ENCODE measurements at places on chromosomes 5 and 9.

- no peak for DNase-seq
Measured at GRCh38 chr5:176407456-176408251, 8.7 kb downstream of the CLTB start.

DNA sequence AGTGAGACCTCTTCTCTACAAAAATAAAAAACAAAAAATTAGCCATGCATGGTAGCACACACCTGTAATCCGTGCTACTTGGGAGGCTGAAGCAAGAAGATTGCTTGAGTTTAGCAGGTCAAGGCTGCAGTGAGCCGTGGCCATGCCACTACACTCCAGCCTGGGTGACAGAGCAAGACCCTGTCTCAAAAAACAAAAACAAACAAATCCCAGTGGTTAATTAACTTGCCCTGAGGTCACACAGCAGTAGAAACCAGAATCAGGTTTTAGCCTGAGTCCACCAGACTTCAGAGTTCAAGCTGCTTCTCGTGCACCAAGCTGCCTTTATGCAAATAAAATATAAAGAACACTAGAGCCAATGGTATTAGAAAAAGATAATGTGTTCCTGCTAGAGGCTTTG, 169.7 kb downstream of the GOLPH3 start:
- no peak for DNase-seq

GRCh38 chr9:6152788-6153187, 62.8 kb upstream of the IL33 start:
- DNase-seq: no peak

GRCh38 chr5:39376293-39376714, 12.0 kb upstream of the C9 start:
- DNase-seq: peak; percentile 49

DNA sequence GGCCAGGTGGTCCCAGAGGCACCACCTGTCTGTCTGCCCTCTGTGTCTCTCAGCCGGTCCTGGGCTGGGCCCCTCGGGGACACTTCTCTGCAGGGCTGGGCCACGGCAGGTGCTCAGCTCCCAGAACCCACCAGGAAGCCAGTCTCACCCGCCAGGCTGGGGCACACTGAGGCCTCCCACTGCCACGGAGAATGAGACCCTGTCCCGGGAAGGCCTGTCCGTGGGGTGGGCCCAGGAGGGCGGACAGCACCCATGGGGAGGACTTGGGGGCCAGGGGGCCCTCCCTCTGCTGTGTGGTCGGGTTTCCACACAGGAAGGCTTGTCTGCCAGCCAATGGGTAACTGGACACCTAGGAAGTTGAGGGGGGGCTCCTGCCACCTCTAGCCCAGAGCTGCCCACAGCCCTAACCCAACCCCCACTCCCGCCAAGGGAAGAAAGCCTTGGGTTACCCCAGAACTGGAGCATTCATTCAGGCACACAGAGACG, 4.1 kb upstream of the TUBB4B start:
- DNase-seq: no peak

GRCh38 chr9:77588271-77588937, 59.7 kb downstream of the GNA14 start:
- DNase-seq: peak; percentile 95

GRCh38 chr5:159059722-159060121, 40.0 kb downstream of the EBF1 start:
- no peak for DNase-seq

DNA sequence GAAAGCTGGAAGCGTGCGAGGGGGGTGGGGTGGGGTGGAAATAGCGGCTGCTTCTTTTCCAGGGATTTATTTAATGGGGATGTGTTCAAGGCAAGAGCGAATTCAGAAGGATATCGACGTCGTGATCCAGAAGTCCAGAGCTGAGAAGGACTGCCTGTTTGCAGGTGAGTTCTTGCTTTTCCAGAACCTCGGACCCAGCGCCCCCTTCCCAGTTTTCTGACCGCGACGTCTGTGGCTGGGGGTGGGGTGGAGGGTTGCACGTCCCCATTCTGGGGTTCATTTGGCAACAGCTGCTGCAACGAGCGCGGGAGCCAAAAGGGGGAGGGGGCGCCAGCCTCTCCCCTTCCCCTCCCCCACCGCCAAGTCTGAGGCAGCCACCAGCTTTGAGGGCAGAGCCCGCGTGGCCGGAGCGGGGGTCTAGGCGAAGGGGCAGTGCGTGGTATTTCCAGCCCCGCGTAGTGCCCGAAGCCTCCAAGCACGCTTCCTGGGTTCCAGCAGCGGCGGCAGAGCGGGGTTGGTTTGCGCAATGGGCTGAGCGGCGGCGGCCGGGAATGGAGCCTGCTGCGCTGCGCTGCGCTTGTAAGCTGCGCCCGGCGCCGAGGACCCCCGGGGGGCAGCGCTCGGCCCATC, 701 bp downstream of the PARP8 start:
- DNase-seq: peak; percentile 48

DNA sequence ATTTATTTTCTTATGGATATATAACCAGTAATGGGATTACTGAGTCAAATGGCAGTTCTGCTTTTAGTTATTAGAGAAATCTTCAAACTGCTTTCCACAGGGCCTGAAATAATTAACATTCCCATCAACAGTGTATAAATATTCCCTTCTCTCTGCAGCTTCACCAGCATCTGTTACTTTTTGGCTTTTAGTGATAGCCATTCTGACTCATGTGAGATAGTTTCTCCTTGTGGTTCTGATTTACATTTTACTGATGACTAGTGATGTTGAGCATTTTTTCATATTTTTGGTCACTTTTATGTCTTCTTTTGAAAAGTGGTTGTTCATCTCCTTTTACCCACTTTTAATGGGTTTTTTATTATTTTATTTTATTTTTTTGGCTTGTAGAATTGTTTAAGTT, 1290.3 kb upstream of the CDH9 start:
- DNase-seq: peak; percentile 96

DNA sequence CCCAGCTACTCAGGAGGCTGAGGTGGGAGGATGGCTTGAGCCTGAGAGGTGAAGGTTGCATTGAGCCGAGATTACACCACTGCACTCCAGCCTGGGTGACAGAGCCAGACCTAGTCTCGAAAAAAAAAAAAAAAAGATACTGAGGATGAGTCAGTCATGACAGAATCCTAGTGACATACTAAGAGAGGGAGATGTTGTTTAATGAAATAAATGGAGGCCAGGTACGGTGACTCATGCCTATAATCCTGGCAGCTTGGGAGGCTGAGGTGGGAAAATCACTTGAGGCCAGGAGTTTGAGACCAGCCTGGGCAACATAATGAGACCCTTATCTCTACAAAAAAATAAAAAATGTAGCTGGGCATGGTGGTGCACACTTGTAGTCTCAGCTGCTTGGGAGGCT, 107.2 kb downstream of the ZFAND5 start:
- no peak for DNase-seq

DNA sequence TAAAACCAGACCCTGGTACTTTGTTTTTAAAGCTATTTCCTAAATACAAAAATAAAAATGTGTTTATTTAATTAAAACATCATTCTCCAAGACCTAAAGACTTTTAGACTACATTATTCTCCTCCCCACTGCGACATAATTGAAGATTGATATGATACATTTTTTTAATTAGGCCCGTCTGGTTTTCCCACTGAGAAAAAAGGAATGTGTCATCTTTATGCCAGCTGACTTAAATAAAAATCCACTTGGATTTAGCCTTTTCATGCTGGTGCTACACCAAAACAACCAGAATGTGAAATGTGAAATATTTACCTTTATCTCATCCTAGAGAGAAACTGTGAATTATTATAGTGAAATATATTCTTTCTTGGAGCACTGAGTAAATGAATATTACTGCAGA, 155.5 kb upstream of the PPP1R2B start:
- DNase-seq: no peak
